ENCODE measurements at places on chromosomes 2 and 18.

DNA sequence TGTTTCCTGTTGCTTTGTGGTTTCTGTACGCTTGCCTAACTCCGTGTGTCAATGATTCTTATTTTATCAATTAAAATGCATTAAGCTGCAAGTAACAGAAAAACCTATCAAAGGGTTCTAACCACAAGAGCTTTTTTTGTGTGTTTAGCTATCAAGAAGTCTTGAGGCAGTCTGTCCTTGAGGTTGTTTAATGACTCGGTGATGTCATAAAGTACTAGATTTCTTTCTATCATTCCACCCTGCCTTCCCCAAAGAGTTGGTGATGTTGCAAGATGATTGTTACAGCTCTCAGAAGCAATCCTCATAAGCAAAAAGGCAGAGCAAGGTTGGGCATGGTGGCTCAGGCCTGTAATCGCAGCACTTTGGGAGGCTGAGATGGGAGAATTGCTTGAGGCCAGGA lies 51.9 kb upstream of the SPTBN1 start:
- no peak for DNase-seq

DNA sequence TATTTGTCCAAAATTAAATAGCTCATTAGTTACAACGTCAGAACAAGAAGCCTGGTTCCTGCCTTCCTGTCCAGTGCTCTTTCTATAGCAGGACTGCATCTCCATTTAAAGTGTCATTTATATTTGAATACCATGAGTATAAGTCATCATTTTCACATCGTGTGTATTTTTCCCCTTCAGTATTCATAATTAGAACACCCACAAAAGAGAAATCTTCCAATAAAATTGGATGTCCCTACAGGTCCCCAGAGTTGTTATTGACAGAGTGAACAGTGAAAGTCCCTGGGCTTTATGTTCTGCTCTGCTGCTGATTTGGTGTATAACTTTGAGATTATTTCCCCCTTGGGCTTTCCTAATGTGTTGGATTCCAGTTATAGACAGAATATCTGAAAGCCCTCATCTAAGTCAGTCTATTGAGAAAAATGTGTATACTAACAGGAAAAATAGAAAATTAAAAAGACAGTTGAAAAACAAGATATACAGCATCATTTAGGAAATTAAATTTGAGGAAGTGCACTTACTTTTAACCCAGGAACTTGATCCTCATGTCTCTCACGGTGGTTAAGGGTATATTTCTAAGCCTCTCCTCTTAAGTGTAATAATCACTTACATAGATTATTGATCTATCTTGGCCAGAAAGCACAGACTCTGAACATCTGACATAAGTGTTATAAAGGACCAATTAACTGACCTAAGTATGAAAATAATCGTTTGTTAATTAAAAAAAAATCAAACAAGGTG lies 15.2 kb upstream of the REV1 start:
- no peak for DNase-seq

DNA sequence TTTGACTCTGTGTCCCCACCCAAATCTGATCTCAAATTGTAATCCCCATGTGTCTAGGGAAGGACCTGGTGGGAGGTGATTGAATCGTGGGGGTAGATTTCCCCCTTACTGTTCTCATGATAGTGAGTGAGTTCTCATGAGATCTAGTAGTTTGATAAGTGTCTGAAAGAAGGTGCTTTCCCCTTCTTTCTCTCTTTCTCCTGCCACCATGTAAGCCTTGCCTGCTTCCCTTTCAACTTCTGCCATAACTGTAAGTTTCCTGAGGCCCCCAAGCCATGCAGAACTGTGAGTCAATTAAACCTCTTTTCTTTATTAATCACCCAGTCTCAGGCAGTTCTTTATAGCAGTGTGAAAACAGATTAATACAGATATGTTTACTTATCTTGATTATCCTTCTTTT lies 266.5 kb upstream of the GYPC start:
- no peak for DNase-seq

DNA sequence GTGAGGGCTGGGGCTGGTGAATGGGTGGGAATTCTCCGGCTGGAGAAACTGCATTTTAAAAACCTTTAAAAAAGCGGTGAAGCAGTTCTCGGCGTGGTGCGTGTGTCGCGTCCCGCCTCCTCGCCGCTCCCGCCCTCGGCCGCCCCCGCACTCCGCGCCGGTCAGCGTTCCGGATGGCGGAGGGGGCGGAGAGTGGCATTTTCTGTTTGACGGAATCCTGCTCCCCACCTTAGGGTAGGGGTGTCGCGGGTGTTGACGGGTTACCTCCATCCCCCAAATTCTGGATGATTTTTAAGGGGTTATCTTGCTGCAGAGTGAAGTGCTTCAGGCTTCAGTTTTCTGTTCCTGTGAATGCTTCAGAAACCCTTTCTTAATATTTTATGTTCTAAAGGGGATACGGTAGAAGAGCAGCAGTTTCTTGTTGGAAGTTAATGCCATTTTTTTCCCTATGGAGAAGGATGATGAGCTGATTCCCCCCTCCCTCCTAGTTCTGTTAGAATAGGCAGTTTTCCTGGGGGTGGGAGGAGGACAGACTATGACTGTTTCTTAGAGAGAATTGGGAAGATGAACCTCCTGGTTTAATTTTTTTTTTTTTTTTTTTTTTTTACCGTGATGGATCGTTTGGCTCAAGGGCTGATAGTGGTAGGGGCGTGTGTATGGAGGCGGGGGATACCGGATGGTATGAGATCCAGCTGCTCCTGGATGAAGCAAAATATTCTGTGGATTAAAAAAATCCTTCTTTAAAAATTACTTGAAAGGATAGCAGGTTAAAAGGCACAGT lies 756 bp downstream of the ABI2 start:
- peak; percentile 57 for DNase-seq

DNA sequence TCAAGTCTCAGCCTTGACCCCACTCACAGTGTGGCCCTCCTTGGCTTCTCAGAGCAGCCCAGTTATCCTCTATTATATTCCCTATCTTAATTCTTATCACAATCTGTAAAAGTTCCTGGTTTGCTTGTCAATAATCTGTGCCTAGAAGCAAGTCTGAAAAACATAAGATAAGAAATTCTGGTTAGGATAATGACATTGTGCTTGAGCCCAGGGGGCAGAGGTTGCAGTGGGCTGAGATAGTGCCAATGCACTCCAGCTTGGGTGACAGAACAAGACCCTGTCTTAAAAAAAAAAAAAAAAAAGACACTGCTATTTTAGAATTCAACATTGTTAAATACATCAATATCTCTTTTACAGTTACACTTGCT lies 63.9 kb downstream of the TMEM131 start:
- no peak for DNase-seq

- no peak for DNase-seq
Observed at GRCh38 chr2:47907039-47907781, 912 bp upstream of the FBXO11 start.

DNA sequence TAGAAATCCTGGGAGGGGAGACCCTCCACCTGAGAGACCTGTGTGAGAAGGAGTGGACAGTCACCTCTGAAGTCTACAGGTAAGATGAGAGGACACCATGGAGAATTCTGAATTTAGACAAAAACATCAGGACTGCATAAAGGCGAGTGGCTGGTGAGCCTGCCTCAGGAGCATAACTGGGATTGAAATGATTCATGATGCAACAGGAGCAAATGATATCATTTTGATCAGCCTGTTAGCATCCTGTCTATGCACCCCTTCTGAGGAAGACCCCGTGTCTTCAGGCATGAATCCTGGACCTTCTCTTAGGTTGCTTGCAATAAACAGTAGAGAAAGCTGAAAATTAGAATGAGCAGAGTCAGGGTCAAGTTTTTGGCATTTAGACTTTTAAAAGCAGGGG lies 245.8 kb downstream of the ETAA1 start:
- no peak for DNase-seq

GRCh38 chr2:165953306-165953654 lies 296 bp downstream of the TTC21B start:
- no peak for DNase-seq

DNA sequence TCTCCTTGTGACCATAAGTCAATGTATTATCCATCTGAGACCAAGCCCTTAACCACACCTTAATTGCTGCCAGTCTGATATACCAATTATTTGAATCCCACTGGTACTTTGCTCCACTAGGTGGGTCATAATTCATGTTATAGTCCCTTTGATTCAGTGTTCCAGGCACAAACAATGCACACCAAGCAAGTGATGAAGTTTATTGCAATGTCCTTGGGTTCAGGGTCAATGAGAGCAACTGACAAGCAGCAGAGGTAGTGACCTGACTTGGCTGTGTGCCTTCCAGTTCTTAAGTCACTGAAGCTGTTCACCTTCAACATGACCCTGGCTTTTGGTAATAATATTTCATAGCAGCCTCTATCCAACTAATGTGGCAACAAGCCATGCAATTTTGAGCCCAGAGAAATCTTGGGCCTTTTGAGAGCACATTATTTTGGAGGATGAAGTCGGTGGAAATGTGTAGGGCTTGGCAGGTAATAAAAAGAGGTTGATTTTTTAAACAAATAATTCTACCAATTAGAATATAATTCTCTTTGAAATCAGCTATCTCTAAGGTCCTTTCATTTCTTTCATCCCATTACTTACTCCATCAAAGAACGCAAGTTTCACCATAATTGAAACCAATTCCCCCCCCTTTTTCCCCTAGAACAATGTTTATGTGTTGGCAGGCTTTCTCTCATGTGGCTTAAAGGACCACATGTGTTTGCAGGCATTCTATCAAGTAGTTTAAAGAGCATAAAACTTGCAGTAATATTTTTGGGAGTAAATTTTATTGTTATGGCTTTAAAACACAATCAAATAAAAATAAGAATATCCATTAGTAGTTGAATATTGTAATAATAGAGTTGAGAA lies 3.1 kb upstream of the CPO start:
- DNase-seq = no peak

GRCh38 chr2:143816916-143817315 lies 687.7 kb downstream of the ARHGAP15 start:
- no peak for DNase-seq

Measured in left ventricle myocardium inferior (tissue), 1 donor.